Glomerular endothelial cell (primary cell): ENCODE measurements at places on chromosomes 12 and 14. TPM values are rescaled to one million over a fixed set of nuclear protein-coding genes. Genes with fewer than 3 reads are reported as not detected.

The C12orf54 gene
- not detected in 2 replicates for total RNA-seq

The TAS2R9 gene
- total RNA-seq = 0.18 TPM in 1 of 2 replicates, not detected in the other

The CD27 gene
- total RNA-seq = 0.53 TPM in 1 of 2 replicates, not detected in the other

The ASCL1 gene
- total RNA-seq = not detected in 2 replicates

The KLRF1 gene
- not detected in 2 replicates for total RNA-seq

The COX8C gene
- not detected in 2 replicates for total RNA-seq
